ENCODE measurements at places on chromosomes 16 and 17.
A peak's percentile ranks its signal among the peaks of the same experiment; 100 is the strongest.

DNA sequence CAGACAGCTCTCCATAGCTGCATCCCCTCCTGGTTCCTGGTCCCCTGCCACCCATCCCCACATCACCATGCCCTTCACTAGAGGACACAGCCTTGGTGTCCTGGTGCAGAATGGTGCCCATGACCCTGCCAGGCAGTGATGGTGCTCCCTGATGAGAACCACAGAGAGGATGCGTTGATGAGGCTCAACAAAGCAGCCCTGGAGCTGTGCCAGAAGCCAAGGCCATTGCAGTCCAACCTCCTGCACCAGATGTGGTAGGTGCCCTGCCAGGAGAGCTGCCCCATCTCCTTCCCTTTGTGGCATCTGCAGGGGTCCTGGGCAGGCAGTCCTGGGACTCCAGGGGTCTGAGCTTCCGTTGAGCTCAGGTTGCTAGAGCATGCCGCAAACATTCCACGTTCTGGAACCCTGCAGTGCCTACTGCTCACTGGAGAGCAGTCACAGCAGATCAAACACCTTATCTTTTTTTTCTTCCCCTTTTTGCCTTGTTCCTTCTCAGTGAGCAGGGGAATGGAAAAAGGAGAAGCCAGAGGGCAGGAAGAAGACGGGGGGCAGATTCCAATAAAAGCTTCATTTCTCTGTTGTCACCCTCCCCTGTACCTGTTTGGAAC is 5.3 kb upstream of the EPN3 start:
- no peak for DNase-seq

DNA sequence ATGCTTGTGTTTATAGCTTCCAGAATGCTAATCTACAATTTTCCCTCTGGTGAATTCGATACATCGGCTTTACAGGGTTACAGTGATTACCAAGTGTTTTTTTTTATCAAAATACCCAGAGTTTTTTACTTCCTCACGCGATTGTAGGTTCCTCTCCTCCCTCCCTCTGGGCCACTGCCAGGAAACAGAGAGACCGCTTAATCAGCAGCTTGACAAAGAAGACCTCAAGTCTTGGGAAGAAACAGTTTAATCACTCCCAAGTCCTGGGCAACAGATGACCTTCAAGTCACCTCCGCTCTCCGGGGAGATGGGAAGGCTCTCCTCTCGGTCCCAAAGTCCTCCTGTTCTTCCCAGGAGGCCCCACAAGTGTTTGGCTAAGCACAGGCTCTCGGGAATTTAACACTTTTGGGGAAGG is 23.5 kb downstream of the SMTNL2 start:
- DNase-seq = peak; percentile 31

- DNase-seq = no peak
These were observed 35.6 kb downstream of the PRKCA start for GRCh38 chr17:66337866-66338485.

- DNase-seq = no peak
These were observed 1194.3 kb upstream of the CDH8 start for GRCh38 chr16:63230421-63231040.

GRCh38 chr16:70253291-70254106 is 1.8 kb upstream of the EXOSC6 start:
- DNase-seq = no peak

DNA sequence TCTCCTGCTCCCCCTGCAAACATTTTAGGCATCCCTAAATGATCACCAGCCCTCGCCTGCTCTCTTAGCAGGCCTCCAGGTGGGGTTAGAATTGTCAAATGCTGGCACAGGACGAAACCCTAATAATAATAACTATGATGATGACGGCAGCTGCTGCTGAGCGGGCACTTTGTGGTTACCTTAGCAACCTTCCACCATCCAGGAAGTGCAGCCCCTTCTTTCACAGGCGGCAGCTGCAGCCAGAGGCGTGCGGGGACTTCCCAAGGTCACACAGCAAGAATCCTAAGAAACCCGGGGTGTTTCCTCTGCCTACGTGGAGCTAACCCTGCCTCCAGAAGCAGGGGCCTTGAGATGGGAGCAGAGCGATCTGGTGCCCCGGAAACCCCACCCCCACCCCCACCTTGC is 22.4 kb upstream of the EIF1 start:
- no peak for DNase-seq

- DNase-seq = no peak
These were observed 79.4 kb downstream of the GOSR1 start for GRCh38 chr17:30556374-30557332.

- DNase-seq = no peak
These were observed 31.3 kb upstream of the RBBP6 start for GRCh38 chr16:24507959-24508480.

GRCh38 chr16:12143447-12144172 is 167.1 kb downstream of the SNX29 start:
- DNase-seq = no peak

- DNase-seq = no peak
These were observed 1.1 kb downstream of the CD300H start for GRCh38 chr17:74566132-74566753.

DNA sequence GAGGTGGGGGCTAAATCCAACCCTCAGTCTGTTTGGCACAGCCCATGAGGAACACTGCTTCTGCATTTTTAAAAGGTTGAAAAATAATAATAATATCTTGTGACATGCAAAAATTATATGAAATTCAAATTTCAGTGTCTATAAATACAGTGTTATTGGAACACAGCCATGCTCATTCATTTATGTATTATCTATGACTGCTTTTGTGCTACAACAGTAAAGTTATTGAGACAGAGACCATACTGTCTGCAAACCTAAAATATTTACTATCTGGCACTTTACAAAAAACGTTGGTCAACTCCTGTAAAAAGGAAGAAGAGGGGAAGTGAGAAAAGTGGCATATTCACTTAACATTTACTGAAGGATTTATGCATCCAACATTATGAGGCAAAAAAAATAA is 3.1 kb downstream of the ABCA5 start:
- DNase-seq = no peak

GRCh38 chr17:28325211-28325610 is 6.2 kb downstream of the TMEM97 start:
- no peak for DNase-seq

DNA sequence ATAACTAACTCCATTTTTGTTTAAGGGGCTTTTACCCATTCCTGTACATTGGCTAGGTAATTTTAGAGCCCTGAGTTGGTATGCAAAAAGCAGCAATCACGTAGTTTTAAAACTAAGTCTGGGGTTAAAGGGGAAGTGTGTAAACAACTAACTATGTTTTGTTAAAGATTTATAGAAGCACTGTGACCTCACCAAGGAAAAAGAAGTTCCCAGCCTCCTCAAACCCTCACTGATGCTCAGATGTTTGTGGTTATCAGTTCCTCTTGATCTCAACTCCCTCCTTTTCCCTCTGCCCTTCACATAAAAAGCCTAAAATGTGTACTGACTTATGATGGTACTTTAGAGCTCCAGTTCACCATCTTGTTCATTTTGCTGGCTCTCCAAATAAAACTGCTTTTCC is 119.9 kb upstream of the IRX6 start:
- no peak for DNase-seq

DNA sequence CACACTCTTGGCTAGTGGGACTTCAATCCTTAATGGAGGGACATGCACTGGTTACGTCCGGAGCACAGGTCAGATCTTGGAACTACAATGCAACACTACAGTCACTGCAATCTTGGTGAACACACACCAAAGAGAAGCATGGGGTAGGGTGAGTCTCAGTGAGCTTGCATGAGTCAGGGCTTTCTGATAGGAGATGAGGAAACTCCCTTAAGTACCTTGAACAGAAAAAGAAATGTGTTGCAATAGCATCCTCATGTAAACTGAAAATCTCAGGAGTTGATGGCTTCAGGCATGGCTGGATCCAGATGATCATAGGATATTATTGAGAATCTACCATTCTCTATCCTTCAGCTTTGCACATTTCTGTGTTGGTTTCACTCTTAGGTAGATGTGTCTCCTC is 54.1 kb downstream of the CES1 start:
- DNase-seq = no peak

DNA sequence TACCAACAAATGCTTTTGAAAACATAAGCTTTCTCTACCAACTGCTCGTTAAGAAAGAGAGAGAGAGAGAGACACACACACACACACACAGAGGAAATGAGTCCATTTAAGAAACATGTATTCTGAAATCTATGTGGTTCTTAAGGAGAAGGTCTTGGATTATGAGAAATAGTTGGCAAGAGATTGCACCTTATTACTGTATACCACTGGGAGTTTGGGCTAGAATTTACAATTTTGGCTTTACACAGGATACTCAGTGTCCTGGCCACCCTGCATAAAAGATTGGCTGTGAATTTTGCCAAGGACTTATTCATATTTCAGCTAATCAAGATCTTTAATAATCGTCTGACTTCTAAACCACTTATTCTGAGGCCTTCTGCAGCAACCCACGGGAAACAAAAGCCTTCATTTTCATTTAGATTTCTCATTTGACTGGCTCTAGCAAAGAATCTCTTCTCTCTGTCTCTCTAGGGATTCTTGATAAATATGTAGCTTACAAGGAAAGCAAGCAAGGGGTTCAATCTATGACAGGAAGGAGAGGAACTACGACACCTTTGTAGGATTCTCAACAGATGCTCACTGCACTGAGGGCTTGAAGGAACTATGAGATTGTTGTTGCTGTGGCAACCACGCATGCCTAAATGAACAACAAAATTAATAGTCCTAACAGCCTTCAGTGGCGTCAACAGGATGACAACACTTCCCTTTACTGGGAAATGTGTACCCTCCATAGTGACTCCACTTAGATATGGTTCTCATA is 75.3 kb upstream of the GNAO1 start:
- DNase-seq = no peak

DNA sequence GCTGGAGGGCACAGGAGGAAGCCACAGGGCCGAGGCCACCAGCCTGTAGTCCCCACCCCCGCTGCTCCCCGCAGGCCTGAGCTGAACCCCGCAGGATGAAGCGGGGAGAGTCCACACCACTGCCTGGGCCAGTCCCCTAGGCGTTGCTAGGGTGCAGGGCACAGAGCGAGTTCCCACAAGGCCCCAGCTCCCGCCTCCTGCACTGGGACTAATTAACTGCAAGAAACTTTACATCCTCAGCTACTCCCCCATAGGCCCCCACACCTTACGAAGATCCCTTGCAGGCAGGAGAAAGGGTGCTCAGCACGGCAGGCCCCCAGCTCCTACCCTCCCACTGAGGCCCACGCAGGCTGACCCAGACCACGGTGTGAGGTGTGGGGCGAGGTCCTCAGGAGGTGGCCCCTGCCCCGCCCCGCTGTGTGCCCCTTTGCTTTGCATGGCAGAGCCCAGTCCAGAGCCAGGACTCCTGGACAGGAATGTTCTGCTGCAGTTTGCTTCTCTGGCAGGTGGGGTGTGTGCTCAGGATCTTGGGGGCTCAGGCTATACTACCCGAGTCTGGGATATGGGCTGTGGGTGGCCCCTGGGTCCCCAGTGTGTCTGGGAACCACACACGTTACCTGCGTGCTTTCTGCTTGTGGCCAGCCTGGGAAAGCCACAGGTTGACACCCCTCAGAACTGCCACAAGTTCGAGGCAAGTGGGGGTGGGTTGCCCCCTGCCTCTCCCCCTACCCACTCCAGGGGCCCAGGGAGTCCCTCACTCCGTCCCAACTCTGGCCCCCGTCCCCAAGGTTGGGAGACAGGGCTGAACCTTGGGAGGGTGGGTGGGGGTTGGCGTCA is 1.2 kb downstream of the GNG13 start:
- DNase-seq = no peak

DNA sequence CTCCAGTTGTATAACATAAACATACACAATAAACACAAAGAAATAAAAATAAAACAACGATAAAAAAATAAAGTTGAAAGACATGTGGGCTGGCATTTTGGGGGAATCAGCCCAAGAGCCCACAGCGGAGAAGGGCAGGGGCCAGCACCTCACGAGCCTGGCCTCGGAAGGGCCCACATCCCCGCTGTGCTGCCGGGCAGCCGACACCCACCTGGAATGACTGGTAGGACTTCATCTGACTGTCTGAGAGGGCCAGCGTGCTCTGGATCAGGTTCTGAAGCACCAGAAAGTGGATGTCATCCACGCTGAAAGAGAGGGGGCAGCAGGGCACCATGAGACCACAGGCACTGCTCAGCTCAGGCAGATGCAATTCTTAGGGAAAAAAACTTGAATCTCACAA is 73.5 kb downstream of the GTF3C1 start:
- no peak for DNase-seq

DNA sequence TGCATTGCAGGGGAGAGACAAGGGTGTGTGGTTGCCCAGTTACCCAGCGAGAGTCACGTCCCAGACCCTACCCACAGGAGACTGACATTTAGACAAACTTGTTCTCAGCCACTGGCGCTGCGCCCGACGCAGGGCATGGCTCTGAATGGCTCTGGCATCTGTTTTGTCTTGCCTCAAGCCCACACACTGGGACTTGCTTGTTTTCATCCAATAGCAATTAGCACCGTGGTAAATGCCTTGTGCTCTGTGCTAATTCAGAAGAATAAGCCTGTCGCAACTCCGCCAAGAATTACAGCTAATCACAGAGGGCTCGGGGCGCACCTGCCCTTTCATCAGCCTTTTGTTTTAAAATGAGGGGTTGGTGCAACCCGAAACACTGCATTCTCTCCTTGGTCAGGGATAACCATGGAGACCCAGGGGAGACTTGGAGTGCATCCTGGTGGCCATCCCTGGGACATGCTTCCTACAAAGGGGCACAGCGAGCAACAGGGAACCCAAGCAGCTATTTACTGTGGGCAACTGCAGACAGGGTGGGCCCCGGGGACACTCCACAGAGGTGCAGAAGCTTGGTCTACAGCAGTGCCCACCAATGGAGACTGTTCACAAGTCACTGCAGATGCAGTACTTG is 220.6 kb upstream of the ZFHX3 start:
- DNase-seq = no peak

DNA sequence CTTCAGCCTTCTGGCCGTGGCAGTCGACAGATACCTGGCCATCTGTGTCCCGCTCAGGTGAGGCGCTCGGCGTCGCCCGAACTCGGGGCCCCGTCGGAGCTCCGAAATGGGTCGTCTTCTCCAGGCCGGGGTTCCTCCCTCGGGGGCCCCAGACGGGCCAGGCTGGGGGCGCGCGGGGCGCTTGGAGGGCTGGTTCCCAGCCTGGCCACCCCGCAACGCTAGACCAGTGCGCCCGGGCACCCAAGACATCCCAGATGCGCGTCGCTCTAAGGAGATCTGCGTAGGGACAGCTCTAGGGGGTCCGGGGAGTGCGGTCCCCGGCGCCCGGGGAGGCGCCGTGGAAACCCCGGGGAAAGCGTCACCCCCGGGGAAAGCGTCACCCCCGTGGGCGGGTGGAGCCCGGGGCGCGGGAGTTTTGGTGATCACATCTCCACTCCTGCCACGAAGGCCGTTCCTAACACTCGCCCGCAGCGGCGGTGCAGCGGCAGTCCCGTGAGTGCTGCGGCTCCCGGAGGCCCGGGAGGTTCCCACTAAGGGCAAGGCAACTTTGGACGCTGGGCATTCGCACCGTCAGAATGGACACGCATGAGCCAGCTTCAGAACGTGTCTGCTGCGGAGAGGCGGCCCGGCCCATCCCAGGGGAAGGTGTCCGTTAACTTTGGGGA is 729 bp downstream of the ADORA2B start:
- DNase-seq = no peak

GRCh38 chr16:81189100-81189664 is 49.3 kb upstream of the BCO1 start:
- DNase-seq = no peak

GRCh38 chr17:9899280-9900043 is 5.6 kb downstream of the RCVRN start:
- no peak for DNase-seq

GRCh38 chr16:81633680-81634379 is 145.3 kb upstream of the PLCG2 start:
- no peak for DNase-seq
